8988T (cell line): ENCODE measurements at places on chromosomes 11 and 22.

GRCh38 chr11:78359921-78360320 is 57.7 kb downstream of the GAB2 start:
- no peak for DNase-seq

DNA sequence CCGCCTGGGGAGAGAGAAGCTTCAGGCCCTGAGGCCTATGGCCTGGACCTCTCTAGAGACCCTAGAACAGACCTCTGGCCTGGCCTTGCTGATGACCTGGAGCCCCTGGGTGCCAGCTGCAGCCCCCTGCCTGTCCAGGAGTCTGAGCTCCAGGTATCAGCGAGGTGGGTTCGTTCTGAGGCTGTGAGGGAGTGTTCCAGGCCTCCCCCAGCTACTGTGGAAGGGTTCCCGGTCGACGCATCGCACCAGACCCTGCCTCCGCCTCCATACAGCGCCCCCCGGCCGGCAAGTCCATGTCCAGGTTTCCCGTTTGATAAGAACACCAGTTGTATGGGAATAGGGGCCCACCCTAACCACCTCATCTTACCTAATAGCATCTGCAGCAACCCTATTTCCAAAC is 111.1 kb downstream of the KCNQ1 start:
- DNase-seq, result no peak

DNA sequence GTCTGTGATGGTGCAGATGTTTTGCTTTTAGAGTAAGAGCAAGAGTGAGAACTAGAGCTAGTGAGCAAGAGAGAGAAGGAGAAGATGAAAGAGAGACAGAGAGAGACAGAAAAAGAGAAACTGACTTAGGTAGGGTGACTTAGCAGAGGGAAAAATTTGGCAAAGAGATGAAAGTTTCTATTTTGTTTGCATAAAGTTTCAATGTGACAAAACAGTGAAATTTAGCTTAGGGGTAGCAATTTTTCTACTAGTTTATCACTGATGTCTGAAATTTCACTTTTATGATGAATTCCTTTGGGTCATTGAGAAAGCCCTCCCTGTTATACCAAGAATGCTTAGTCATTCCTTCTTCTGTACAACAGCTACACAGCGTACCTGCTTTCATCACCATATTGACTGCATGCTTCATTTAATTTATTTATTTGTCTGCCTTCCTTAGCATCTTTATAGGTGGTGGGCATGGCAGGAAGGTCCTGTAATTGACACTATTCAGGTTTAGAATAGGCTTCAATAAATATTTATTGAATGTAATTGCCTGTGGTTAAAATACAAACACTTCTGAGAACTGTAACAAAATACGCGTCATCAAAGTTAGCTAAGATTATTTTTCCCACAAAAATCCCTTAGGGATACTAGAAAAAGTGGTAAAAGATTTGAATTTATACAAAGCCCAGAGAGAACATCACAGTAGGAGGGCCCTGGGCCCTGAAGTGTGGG is 19.9 kb upstream of the CTSC start:
- DNase-seq, result no peak

DNA sequence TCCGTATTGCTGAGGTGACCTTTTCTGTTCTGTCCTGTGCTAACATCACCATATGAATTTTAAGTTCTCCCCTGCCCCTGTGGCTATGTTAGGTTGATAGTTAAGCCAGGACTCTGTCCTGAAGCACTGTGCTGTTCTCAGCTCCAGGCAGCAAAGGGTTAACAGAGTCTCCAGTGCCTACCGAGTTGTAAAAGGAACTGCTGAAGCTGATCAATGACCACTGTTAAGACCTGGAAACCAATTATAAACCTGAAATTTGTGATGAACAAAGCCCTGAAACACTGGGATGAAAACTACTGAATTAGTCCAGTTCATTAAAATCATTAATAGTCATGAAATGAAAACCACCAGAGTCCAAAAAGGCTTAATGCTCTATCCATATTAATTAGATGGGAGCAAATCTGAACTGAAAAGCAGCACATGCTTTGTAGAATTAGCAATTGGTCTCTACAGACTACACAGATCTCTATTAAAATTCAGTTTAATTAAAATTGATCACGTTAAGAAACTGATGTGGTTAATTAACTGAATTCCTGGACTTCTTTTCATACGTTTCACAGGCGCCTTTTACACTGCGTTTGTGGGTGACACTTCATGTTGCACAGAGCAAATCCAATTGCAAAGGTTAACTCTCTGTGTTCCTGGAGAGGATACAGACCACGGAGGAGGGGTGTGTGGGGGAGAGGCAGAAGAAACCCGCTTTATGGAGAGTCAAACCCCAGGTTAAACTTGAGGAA is 188.5 kb upstream of the MPPED2 start:
- no peak for DNase-seq

DNA sequence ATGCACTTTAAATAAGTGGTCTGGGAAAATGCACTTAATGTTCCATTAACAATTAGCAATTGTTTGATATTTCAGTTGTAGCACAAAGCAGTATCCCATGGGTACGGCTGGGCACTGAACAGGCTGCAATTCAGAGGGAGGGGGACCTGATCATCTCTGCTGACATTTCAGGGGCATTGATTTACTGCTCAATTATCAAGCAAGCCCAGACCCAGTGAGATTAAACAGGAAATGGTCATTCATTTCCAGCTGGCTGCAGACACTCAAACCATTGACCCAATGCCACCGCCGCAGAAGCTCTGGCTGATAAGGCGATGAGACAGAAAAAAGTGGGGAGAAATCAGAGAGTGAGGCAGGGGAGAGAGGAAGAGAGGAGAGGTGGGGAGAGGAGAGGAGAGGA is 1.2 kb downstream of the GPR83 start:
- no peak for DNase-seq

GRCh38 chr11:36233204-36233603 is 56.0 kb downstream of the COMMD9 start:
- no peak for DNase-seq

DNA sequence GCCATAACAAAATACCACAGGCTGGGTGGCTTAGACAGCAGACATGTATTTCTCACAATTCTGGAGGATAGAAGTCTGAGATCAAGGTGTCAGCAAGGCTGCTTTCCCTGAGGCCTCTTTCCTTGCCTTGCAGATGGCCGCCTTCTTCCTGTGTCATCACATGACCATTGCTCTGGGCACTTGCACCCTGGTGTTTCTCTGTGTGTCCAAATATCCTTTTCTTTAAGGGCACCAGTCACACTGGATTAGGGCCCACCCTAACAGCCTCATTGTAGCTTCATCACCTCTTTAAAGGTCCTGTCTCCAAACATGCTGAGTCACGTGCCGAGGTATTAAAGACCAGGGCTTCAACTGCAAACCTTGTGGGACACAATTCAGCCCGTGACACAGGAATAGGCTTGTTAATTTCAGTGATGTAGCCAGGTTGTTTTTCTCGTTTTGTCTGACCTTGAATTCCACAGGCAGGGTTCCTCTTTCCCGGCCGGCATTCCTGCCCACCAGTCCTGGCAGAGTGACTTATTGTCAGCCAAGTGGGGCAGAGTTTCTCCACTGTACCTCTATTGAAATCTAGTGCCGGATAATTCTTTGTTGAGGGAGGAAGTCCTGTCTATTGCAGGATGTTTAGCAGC is 100.1 kb downstream of the KCNQ1OT1 start:
- no peak for DNase-seq

GRCh38 chr11:116454020-116454645 is 318.7 kb downstream of the BUD13 start:
- DNase-seq, result no peak
